Natural killer cell (primary cell): ENCODE measurements at places on chromosomes 13 and 19.
A peak's percentile ranks its signal among the peaks of the same experiment; 100 is the strongest.

- no peak for DNase-seq
These were observed 43.1 kb downstream of the B3GLCT start for GRCh38 chr13:31242916-31243315.

DNA sequence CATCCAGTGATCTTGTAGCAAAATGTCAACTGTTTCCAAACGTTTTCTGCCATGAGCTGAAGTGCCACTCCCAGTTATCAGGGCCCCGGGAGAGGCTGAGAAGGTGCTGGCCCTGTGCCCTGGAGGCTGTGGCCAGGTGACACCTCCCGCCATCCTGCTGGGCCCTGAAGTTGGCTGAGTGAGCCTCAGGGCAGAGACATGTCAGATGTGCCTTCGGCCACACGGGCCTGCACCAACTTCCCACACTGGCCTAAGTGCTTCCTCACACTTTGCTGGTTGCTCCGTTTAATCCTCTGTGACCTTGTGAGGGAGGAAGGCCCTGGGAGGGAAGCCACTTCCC, 4.8 kb downstream of the ADPRHL1 start:
- DNase-seq: no peak

DNA sequence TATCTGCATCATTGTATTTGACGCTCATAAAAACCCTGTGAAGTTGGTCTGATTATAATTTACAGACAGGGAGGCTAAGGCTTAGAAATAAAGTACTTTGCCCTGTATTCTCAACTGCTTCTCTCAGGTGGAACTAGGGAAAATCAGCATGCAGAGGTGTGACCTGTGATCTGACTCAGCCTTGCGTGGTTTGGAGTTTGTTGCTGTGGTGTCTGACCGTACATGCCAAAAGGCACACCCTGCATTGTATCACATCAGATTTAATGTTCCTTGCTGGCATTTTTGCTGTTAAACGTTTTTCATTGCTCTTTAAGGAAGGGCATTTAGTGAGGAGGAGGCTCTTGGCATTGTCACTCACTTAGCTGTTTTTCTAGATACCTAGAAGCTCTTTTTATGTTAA, 58.8 kb upstream of the C1QTNF9B start:
- DNase-seq: no peak

- DNase-seq: no peak
These were observed 450.8 kb downstream of the HS6ST3 start for GRCh38 chr13:96540670-96541069.

GRCh38 chr13:63088226-63088625, 1672.6 kb upstream of the PCDH20 start:
- DNase-seq: no peak

DNA sequence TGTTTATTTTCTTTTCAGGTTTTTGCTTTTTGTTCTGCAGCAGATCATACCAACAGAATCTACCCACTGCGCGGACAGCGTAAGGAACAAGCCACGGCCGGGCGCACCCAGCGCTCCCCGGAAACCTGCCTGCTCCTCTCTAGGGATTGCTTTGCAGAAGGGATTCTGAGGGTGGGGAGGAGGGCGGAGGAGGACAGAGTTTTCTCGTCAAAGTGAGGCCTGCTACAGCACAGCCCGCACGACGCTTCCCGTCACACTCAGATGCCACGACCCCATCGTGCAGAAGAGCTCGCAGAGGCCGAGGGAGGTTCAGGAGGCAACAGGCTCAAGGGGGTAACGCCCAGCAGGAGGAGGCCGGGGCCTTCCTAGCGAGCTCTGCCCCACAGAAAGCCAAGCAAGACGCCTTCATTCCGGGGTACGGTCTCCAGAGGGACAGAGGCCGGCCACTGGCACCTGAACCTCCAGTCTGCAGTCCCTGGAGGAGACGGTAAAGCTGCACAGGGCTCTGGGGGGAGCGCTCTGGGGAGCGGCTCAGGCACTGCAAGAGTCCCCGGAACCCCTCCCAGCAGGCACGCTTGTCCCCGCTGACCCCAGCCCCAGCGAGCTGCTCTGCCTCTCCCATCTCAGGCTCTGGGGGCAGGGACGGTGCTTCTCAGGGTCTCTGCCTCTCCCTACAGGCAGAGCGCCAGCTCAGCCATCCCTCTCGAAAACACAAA, 6.9 kb downstream of the REXO1 start:
- no peak for DNase-seq

GRCh38 chr19:39405958-39406655, 540 bp upstream of the ZFP36 start:
- peak; percentile 72 for DNase-seq

DNA sequence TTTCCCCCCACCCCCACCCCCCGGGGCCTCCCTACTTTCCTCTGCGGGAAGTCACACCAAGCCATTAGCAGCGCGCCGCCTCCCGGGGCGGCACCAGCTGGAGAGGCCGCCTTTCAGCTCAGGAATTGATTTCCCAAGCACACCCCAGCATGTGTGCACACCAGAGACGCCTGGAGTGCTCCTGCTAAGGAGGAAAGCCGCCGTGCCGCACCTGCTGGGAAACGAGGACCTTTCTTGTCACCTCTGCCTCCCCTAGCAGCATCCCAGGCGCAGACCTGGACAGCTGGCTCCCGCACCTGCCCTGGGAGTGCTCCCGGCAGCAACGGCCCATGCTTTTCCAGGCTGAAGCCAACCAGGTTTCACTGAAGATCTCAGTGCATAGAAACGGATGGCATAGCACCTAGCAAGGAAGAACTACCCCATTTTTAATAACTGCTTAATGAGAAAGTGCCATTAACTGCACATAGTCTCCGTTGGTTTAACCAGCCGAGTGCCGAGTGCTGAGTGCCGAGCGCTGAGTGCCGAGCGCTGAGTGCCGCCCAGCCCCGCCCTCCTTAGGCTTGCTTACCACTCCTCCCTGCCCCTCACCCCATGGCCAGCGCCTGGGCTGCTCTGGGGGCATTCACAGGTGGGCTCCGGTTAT, 165.0 kb downstream of the USP12 start:
- DNase-seq: no peak

DNA sequence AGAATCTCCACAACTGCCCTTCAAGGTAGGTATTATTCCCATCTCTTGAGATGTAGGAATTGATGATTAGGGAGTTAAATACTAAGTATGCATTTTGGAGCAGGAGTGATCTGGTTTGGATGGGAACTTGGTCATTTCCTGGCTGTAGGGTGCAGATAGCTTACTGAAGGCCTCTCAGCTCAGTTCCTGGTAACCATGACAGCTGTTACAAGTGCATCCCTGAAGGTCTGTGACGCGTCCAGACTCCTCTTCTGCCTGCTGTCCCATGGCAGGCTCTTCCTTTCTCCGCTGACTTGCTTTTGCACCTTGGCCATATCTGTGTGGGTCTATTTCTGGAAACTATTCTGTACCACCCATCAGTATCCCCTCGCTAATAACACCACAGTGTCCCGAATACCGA, 387.8 kb downstream of the ZNF536 start:
- no peak for DNase-seq

GRCh38 chr13:74048756-74049155, 85.4 kb downstream of the KLF12 start:
- no peak for DNase-seq

DNA sequence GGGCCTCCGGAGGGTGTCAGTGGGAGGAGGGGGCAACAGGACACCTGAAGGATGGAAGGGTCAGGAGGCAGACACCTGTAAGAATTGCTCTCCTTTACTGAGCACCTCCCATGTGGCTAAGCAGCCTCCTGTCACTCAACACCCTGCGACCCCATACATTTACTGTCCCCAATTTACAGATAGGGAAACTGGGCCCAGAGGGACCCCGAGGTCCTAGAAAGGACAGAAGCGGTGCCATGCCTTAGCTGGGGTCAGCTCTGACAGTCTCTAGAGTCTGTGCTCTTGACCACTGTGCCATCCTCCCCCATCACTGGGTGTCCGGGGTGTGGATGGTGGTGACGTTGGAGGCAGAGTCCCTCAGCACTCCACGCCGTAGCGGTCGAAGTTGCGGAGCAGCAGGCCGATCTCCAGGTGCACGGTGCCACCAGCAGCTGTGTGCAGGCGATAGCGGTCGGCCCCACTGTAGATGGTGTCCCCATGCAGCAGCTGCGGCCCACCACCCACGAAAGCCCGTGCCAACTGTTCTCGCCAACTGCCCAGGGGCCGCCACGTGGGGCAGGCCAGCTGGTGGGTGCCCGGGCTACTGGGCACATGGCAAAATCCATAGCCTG, 726 bp upstream of the TGFB1 start:
- no peak for DNase-seq

DNA sequence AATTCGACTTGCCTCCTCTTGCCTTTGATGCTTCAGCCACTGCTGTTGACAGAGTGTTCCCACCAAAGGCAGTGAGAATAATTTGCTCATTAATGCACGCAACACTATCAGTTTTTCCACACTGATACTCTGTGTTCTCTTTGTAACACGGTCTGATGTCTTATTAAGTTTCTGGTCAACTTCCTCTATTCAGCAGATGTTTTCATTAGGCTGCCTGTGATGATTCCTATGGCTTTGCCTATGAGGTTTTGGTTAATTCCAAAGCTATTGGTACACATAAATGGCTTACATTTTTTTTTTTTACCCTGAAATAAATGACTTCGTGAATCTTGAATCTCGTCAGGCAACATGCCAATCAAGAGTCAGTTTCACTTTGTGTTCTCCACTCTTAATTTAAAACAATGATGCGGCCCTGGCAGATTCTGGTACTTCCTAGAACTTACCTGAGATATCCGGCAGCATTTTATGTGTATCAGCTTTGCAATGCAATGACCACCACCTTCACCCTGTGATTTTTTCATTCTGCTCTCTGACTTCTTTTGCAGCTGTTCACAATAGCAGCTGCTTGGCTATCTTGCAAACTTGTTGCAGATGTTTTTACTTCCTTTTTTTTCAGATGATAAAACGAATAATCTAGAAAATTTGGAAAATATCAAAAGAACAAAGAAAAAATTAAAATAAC, 27.5 kb upstream of the KL start:
- DNase-seq: no peak

DNA sequence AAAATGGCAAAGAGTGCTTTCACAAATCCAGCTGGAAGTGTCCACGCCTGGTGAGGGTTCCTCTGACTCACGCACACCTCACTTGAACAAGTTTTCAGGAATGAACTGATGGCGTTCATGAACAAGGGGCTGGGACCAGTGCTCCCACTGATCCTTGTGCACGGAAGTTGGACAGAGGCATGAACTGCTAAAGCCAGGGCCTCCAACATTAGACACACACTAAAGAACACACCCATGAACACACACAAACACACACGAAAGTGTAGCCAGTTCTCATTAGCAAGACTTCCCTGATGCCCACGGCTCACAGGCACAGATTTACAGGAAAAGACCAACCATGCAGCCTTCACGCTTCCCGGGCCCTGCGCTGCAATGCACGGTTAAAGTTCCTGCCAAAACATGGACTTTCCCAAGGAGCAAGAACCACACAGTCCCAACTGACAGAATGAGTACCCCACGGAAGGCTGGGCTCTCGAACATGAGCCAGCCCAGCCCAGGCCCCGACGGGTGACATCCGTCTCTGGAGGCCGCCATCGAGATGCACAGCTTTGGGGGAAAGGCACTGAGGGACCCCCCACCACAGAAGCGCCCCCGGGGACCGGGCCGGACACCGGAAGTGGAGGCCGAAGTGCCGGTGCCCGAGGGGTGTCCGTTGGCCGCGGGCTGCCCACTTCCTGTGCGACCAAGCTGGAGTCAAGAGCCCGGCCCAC, 808 bp downstream of the DNMT1 start:
- DNase-seq: peak; percentile 42

- DNase-seq: peak; percentile 54
These were observed 2.8 kb downstream of the GFY start for GRCh38 chr19:49427855-49428546.

GRCh38 chr13:99418103-99418842, 83.0 kb upstream of the TM9SF2 start:
- DNase-seq: peak; percentile 1

DNA sequence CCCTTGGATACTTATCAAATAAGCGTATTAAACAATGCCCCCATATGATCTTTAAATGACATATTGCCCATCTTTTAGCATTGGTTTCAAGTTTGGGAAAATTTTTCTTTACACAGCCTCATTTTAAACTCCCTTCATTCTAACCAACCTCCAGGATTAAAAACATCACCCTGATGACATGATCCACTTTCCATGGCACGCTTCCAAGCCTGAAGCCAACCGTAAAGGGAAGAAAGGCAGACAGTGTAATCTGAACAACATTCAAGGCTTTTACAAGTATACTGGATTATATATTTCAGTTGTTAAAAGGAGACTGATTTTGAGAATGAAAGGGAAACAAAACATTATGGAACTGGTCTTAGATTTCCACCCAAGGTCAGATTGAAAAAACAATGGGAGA, 1721.9 kb downstream of the OLFM4 start:
- no peak for DNase-seq

DNA sequence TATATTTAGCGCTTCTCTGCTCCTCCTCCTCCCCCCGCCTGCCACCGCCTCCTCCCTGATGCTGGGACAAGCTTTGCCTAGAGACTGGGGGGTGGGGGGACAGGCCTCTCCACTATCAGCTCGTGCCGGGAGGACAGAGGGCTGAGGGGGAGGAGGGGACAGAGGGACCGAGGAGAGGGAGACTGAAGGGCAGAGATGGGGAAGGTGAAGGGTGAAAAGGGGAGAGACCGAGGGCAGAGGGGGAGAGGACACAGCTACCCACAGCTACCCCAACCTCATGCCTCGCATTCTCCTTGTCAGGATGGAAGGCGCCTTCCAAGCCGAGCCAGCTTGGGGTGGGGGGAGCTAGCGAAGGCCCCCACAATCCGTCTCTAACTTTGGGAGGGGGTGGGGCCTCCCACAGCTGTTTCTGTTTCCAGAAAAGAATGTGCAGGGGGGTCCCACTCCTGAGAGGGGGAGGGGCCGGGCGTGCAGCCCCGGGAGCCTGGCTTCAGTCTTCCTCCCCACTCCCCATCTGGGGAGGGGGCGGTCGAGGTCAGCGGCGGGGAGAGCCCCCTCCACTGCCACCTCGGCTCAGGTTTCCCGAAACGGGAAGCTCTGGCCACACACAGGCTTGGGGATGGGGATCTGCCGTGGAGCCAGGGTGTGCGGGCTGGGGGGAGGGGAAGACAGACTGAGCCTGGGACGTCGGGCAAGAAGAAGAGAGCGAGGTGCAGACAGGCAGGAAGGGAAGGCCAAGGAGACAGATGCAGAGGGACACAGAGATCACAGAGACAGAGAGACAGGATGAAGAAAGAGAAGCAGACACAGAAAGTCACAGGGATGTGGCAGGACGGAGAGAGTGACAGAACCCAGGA, 1.6 kb downstream of the DACT3 start:
- no peak for DNase-seq

- no peak for DNase-seq
These were observed 41.8 kb downstream of the UGGT2 start for GRCh38 chr13:96011291-96011872.

DNA sequence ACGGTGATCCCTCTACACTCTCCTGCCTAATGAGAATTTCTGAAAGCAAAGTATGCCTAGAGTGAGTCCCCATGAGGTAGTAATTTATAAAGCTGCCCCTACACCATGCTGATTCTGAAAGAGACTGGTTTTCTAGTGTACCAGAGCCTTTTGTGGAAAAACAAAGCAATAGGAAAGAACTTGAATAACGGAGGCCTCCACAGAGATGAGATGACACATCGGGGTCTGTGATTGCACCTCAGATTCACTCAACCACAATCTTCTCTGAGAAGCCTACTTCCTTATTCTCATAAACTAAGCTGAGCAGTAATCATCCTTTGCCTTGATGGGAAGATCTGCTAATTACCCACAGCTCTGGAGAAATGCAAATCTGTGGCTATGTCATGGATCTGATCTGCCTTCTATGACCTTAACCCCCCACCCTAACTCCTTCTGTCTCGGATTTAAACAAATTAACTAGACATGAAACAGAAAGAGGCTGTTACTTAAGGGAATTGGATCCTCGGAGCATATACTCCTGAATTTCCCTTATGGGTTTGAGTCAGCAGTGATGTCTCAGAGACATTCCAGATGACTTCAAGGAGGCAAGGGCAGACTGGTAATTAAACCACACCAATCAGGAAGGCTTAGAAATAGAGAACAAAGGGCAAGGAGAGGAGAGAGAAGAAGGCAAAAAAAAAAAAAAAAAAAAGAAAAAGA, 128.0 kb downstream of the DCT start:
- no peak for DNase-seq
